ENCODE measurements at places on chromosomes 3 and 15.

DNA sequence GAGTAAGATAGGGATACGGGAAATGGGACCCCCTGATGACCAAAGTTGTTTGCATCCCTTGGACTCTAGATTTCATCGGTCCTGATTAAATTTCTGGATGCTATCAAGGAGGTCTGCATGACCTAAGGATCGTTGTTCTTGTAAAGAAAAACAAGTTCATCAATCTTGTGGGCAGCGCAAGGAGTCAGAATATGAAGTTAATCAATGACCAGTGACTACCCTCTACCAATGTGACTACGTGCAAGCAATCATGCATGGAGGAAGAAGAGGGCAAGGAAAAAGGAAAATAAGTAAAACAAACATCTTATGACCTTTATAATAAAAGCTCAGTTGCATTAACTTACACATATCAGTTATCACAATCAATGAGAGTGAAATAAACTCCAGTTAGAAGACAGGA, 139.7 kb downstream of the RTP4 start:
- no peak for DNase-seq

GRCh38 chr15:60969658-60970057, 259.4 kb downstream of the RORA start:
- no peak for DNase-seq

GRCh38 chr3:102223132-102223531, 211.7 kb upstream of the ZPLD1 start:
- DNase-seq, result no peak

- peak; percentile 90 for DNase-seq
These were observed at the start of gene ETFA for GRCh38 chr15:76311100-76311953. ETFA (minus strand) TSS chr15:76311469; CDS start chr15:76311388, 81 bp downstream.

DNA sequence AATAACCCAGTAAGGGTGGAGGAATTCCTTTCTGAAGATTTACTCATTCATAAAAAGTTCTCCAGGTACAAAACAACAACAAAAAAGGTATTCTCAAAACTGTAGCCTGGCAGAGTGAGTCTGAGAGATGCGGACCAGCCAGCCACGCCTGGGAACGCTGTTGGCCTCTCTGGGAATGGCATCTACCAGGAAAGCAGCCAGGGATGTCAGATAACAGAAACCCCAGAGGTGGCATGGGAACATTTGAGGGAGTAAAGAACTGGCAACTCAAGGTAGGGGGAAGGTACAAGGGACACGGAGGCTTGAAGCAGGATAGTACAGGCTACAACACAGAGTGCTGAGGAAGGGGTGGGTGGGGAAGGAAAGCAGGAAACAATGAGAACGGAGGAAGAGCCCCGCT, 7.1 kb upstream of the AP3S2 start:
- no peak for DNase-seq

DNA sequence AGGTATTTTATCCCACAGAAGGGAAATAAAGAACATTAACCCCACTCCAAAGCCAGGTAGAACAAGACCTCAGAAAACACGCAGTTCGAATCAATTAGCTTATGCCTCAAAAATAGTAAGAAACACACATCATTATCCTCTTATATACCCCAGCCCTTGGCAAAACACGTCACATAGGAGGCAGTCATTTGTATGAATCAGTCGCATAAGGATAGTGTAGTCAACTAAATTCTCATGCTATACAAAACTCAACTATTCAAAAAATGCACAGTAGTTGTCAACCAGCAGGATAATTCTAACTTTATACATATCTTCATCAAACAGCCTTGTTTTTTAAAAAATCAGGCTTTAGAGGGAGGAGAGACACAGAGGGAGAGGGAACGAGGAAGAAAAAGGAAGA, 298.4 kb downstream of the FOXP1 start:
- DNase-seq, result no peak

DNA sequence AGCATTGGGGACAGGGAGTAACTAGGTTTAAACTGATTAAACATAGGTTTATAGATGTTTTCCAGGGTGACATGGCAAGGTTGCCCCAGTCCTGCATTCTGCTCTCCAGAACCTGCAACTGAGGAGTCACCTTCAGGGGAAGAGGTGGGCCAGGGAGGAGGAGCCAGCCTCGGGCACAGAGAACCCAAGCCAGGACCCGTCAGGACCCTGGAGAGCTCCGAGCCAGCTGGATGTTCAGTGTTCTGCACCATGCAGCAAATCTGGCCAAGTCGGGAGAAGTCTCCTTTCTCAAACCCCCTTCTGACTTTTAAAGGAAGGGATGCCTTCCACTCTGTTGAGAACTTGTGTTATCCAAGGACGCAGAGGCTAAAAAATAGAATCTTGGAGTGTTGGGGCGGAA, 62.1 kb upstream of the SLC6A11 start:
- no peak for DNase-seq

Measured in fibroblast of skin of left biceps (primary cell).